ENCODE measurements at places on chromosomes 13 and 19.

DNA sequence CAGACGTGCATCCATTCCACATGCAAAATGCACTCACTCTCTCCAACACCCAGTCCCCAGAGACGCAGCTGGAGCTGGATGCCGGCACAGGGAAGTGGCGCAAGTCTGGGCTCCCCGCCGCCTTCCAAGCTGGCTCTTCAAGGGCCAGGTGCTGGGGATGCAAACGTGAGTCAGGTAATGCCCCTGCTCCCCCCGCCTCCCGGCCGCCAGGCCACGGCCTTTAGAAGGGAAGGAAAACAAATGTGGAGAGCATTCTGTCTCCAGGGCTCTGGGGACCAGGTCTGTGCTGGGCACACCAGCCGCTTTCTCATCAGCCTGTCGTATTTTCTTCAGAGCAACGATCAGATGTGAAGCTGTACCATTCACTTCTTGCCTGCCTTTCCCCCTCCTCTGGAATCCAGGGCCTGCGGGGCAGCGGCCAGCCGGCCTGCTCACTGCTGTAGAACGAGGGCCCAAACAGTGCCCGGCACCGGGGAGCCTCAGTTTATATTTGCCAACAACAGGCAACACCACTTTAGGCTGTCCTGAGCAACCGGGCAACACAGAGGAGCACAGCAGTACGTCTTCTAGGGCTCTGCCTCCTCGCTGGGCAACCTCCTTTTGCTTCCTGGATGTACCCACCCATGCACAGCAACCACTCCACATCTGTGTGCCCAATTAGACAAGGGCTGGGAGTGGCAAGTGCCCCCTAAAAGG is 3.8 kb downstream of the RAB20 start:
- no peak for DNase-seq

DNA sequence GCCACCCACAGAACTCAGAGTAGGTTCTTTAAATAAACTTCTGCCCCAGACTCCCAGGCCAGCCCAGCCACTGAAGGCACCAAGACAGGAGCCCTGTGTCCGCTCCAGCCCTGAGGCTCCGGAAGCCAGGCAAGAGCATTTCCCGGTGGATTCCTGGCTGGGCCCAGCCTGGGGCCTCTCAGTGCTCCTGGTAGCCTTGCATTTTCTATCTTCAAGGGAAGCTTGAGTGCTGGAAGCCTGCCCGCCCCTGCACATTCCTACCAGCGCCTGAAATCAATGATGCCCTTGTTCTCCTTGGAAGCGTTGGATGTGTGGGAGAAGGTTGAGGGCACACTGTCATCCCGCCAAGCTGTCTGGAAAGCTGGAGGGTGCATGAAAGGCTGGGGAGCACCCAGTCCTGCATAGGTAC is 70.3 kb downstream of the ALOX5AP start:
- DNase-seq = no peak

GRCh38 chr13:79593641-79594275 is 112.8 kb downstream of the NDFIP2 start:
- DNase-seq = no peak

- DNase-seq = no peak
Observed at GRCh38 chr13:72295153-72295552, 428.1 kb upstream of the DACH1 start.

DNA sequence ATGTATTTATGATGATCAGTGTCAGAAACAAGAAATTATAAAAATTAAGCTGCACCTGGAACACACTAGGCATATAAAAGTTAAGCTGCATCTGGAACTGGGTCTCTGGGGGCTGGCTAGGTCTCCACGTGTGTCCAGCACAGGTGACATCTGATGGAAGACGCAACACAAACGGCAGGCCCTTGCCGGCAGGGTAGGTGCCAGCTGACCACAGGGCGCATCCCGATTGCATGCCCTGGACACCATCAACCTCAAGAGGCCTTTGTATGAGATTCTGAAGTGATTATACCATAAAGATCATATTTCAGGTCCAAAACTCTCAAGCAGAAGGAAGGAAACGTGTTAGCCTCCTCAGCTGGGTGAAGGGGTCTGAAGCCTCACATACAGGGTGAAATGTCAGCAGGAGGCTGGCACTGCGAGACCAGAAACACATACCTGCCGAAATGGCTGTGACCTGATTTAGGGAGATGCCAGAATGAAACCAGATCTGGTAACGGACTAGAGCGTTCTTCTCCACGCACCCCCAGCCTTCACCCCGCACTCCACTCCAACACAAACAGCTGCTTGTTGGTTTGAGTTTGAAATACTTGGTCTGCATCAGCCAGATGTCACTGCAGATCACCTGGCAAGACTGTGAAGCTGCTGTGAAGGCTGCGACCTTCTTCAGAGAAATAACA is 37.3 kb downstream of the COL4A1 start:
- DNase-seq = no peak

GRCh38 chr13:38883783-38884182 is 106.8 kb downstream of the STOML3 start:
- DNase-seq = no peak

DNA sequence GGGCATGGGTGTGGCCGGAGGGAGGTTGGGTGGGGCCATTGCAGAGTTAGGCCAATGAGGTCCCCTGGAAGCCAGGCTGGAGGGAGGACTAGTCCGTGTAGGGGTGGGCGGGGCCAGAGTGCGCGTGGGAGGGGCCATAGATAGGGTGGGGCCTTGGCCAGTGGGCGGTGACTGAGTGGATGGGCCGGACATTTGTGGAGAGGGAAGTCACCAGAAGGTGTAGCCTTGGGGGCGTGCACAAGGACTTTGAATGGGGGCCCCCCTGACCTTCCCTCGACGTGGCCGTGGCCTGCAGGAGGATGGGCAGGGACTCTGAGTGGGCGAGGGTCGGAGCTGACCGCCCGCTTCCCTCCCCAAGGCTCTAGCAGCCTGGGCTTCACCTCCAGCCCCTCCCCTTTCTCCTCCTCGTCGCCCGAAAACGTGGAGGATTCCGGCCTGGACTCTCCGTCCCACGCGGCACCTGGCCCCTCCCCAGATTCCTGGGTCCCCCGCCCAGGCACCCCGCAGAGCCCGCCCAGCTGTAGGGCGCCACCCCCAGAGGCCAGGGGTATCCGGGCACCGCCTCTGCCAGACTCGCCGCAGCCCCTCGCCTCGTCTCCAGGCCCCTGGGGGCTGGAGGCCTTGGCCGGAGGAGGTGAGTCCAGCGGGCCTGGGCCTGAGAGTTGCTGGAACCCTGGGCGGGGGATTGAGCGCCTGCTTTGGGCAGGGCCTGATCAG is 16.5 kb upstream of the B3GNT3 start:
- DNase-seq = no peak

DNA sequence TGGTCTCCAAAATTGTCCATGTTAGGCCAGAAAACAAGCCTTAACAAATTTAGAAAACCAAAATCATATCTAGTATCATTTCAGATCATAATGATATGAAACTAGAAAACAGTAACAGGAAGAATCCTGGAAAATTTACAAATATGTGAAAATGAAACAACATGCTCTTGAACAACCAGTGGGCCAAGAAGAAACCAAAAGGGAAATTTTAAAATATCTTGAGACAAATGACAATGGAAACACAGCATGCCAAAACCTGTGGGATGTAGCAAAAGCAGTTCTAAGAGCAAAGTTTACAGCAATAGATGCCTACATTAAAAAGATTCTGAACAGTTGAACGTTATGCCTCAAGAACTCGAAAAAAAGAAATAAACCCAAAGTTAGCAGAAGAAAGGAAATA is 32.6 kb downstream of the VWA8 start:
- DNase-seq = no peak

DNA sequence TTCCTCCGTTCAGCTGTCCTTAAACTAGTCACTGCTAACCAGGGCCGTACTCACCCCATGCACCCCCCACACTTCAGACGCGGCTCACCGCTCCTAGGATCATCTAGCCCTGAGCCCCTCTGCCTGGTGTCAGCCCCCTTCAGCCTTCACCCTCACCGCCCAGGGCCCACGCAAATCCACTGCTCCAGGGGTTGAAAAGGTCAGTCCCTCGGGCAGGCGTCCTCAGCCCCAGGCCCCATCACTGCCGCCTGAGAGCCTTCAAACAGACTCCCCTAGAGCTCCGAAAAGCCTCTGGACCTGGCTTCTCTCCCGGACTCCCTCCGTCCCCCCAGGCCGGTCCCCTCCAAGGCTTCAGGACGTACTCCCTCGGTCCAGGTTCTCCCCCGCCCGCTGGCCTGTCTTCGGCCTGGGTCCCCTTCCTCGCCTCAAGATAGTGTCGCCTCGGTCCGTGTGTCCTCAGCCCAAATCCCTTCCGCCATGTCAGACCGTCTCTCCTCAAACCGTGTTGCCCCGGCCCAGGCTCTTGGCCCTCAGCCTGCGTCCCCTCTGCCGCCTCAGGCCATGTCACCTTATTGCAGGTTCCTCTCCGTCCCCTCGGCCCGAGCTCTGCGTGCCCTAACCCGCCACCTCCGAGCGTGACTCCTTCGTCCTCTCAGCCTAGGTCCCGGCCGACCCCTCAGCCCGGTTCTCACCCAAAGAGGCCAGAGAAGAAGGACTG is 553 bp downstream of the NAPA start:
- no peak for DNase-seq

DNA sequence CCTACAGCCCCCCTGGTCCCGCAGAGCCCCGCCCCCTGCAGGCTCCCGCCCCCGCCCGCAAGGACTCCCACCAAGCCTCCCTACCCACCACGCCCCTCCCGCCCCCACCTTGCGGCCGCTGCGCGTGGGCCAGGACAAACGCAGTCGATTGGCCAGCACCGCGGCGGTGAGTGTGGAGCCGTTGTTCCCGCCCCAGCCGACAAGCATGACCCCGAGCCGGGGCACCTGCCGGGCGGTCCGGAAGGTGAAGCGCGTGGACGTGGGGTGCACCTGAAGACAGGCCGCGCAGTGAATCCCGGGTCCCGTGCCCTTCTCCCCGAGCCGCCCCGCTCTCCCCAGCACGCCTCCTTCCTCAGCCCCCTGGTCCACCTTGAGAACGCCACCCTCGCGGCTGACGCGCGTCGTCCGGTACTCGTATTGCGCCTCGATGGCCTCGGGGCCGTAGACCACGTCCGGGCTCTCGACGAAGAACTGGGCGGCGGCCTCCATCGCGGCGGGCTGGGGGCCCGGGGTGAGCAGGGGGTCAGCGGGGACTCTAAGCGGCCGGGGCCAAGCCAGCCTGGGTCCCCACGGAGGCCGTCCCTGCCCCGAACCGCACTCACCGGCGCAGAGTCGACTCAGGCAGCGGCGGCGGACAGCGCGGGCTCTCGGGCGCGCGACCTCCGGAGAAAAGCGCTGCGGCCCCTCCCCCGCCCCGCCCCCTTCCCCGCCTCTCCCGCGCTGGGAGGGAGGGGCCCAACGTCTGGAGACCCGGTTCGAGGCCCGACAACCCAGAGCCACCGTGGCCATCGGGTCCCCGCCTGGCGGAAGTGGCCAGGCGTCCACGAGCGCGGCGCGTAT is at the start of gene ISYNA1:
TSS of gene ISYNA1 (minus strand) at position 643 of the 840 bp plus-strand sequence. CDS start at position 489, 154 bp downstream.
- DNase-seq = no peak

DNA sequence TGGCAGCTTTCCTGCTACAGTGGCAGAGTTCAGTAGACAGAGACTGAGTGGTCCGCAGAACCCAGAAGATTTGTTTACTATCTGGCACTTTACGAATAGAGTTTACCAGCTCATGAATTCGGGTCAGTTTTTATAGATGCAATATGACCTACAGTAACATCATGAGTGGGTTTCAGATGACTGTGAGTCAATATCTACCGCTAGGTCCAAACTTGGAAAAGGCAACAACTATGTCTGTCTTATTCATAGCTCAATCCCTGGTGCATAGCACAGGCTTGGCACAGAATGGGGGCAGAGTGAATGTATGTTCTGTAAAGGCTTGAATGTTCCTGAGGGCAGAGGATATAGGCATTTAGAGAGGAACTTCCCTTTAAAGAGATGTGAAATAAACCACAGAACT is 65.2 kb downstream of the RAP2A start:
- no peak for DNase-seq

DNA sequence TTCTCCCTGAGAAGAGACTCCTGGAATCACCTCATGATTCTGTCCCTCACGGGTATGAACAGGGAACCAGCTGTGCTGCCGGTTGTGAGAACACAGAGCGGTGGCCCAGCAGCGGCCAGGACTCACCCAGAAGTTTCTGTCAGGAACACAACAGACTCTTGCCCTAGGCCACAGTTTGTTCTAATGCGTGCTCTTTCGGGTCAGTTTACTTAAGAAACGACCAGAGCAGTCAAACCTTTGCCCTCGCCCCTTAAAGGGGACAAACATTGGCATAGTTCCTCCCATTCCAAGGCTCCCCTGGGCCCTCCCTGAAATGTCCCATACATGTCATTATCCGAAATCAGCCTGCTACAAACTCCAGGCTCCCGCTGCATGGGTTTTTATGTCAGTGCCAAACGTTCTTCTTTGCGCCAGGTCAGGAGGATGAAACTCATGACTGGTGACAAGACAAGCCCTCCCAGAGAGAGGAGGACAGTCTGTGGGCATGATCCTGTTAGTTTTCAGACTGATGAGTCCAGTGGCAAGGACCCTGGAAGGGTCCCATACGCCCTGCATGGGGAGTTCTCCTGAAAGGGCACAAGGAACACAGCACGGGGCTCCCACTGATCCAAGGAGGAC is 18.3 kb downstream of the ZIC5 start:
- DNase-seq = no peak

DNA sequence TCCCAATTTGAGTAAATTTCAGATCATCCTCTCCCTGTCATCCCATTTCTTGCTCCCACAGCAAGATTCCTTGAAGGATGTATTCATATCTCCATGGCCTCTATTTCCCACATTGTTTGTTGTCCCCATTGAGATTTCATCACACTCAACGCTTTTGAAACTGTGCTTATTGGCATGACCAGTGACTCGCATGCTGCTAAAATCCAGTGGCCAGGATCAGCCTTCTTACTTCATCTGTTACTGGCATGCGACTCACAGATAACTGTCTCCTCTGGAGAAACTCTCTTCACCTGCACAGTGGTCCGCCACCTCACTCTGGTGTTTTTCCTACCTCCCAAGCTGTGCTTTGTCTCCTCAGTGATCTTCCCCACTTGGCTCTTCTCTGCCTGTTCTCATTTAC is 95.8 kb downstream of the WASF3 start:
- DNase-seq = no peak

GRCh38 chr13:78100486-78100885 is 181.9 kb upstream of the EDNRB start:
- DNase-seq = no peak

DNA sequence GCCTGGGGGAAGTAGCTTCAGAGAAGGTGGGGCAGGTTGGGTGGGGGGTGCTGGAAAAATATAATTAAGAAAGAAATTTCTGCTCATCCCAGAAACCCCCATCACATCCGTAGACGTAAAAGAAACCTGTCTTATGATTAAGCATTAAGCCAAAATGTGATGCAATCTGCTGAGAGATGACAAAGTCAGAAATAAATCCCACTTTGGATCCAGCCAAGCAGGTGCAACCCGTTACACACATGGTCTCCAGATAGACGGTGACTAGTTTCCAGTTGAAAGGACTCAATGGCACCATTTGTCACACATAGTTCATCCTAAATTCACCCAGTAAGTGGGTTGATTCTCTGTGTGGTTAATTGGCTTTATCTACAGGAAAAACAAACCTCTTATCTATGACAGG is 34.1 kb downstream of the PSG5 start:
- DNase-seq = no peak

DNA sequence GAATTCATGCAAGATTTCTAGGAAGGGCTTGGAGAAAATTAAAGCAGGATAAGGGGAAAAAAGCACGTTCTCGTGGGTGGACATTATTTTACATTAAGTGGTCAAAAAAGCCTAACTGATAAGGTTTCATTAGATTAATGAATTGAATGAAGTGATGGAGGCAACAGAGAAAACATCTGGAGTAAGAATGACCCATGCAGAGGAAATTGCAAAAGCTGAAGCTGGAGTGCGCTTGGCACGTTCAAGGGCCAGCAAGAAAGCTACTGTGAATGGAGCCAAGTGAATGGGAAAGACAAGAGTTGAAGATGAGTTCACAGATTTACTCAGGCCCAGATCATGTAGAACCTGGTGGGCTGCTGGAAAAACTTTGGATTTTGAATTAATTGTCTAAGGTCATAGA is 777.9 kb downstream of the DACH1 start:
- DNase-seq = no peak

All from stimulated activated CD4-positive, alpha-beta T cell treated with anti-CD3 and anti-CD28 coated beads, TNF-alpha, amount 100 ng/mL, for 1 hour (primary cell).